Epithelial cell of prostate (primary cell): ENCODE measurements at places on chromosomes 4 and X.

- DNase-seq, result no peak
These were observed 115.1 kb downstream of the HS6ST2 start for GRCh38 chrX:132843363-132843762.

GRCh38 chr4:55633903-55634302 lies 2.2 kb downstream of the NMU start:
- DNase-seq, result no peak

DNA sequence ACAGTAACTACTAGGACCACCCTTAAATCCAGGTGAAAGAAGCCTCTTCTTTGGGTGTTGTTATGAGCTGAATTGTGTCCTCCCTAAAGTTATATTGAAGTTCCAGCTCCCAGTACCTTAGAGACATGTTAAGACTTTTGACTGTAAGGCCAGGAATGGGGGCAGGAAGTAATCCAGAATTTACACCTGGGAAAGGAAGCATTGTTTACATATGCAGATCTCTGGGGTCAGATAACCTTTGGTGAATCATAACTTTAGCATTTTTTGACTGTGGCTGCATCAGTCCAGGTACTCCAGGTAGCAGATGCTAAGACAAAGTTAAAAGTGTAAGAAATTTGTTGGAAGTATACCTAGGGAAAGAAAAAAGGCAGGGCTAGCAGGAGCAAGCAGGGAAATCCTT lies 104.9 kb upstream of the CENPE start:
- DNase-seq, result no peak

- DNase-seq, result no peak
These were observed 55.6 kb downstream of the SEL1L3 start for GRCh38 chr4:25807102-25807728.

DNA sequence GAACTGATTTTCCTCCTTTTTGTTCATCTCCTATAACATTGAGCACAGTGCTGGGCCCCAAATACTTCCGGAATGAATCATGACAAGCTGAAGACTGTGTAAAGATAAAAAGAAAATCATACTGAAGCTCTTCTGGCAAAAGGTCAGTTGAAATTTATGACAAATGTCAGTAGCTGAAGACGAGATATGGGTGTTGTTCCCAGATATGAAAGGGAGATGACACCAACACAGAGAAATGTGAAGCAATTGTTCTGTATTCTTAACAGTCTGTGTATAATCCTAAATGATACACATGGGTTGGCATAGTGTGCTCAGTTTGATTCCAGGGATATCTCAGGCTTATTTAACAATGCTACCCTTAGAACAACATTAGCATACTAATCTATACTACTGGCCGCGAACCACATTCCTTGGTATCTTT lies 170.5 kb upstream of the PITX2 start:
- DNase-seq, result no peak

- DNase-seq, result no peak
These were observed 25.5 kb downstream of the IRF2 start for GRCh38 chr4:184448821-184449220.

- DNase-seq, result no peak
These were observed 430.9 kb downstream of the C4orf33 start for GRCh38 chr4:129526812-129527211.
